Stimulated activated CD8-positive, alpha-beta memory T cell treated with anti-CD3 and anti-CD28 coated beads, Interleukin-15, amount 100 ng/mL, for 24 hours (primary cell): ENCODE measurements at places on chromosomes 11 and 22.
A peak's percentile ranks its signal among the peaks of the same experiment; 100 is the strongest.

GRCh38 chr22:26592421-26592891 lies 2.5 kb upstream of the TPST2 start:
- no peak for DNase-seq

DNA sequence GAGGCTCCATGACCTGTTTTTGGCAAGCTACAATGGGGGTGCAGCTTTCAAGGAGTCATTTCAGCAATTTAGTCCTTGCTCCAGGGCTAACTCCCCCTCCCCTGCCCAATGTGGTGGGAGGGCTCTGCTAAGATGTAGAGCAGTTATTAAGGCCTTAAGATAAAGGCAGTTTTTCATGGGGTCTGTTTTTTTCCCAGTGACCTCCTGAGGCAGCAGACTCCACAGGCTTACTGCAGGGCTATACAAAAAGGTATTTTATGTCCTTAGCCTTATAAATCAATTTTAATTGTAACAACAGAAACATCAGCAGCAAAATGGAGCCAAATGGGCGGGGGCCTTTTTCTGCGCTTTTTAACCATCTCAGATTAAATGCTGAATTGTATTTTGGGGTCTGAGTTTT lies 192.3 kb downstream of the KIRREL3 start:
- DNase-seq, result no peak

- no peak for DNase-seq
Observed at GRCh38 chr11:31397239-31397834, 27.7 kb downstream of the DNAJC24 start.

DNA sequence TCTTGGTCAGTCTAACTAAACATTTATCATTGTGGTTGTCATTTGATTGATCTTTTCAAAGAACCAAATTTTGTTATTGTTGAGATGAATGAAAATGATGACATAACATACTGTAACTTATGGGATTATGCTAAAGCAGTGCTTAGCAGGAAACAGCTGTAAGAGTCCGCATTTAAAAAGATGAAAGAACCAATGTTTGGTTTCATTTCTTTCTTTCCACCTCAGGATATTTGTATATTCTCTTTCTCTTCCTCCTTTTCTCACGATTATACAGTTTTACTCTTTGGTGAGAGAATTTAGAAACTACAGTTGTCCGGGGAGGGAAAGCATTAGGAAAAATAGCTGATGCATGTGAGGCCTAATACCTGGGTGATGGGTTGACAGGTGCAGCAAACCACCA lies 23.1 kb downstream of the PIH1D2 start:
- no peak for DNase-seq

- DNase-seq, result no peak
Observed at GRCh38 chr11:30333405-30333804, 10.5 kb downstream of the ARL14EP start.

DNA sequence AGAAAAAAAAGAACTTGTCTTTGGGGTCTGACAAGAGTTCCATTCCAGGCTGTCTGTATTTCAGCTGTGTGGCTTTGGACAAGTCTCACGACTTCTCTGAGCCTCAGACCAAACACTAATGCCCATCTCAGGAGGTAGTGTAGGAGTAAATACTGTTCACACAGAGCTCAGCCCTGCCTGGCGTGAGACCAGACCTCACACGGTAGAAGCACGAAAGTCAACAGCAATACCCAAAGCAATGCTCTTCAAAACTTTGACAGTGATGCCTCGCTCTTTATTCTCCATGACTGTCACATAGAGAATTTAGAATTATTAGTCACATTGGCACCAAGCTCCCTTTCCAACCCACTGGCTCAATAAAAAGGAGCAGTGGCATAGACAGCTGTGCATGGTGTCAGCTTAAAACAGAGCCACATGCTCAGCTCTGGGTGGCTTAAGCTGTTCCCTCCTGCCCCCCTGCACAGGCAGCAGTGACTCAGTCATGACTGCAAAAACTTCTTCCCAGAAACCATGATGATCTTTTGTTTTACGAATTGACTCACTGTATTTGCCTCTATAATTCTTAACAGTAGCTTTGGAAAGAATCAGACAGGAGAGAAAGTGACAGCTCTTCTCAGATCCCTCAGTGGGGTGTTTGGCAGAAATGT lies 74.0 kb upstream of the PHF21B start:
- DNase-seq, result no peak

- no peak for DNase-seq
Observed at GRCh38 chr11:128894685-128895084, 3.5 kb downstream of the KCNJ5 start.

- no peak for DNase-seq
Observed at GRCh38 chr11:37984991-37985390, 1387.0 kb upstream of the RAG2 start.

DNA sequence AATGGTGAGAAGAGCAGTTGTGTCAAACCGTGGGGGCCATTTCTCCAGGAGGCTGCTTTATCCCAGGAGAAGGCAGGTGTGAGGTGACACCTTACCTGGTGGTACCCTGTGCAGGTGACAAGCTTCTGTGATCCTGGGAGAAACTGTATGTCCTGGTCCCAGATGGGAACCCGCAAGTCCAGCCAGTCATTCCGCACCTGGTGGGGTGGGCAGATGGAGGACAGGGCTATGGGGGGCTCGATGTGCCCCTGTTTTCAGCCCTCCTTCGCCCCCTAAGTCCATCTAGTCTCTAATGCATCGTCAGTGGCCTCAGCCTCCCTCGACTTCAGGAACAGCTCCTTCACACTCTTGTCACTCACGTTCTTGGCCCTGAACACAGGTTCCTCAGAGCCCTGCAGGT lies 2.7 kb upstream of the TEX54 start:
- no peak for DNase-seq

- DNase-seq, result no peak
Observed at GRCh38 chr11:44628730-44629700, 63.6 kb downstream of the CD82 start.

GRCh38 chr22:29353286-29353685 lies 35.1 kb downstream of the AP1B1 start:
- DNase-seq, result no peak

DNA sequence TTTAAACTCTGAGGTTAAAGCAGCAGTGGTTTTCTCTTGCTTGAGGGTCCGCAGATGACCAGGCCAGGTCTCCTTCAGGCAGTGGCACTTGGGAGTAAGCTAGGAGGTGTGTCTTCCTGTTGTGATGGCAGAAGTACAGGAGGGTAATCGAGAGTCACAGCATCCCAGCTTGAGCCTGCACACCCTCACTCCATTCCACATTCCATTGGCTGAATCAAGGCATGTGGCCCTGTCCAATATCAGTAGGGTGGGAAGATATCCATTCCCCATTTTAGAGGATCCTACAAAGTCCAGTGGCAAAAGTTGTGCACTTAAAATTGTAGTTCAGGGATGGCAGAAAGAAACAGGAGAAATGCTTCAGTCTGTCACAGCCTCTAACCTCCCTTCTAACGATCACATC lies 23.3 kb downstream of the OSBP2 start:
- no peak for DNase-seq

DNA sequence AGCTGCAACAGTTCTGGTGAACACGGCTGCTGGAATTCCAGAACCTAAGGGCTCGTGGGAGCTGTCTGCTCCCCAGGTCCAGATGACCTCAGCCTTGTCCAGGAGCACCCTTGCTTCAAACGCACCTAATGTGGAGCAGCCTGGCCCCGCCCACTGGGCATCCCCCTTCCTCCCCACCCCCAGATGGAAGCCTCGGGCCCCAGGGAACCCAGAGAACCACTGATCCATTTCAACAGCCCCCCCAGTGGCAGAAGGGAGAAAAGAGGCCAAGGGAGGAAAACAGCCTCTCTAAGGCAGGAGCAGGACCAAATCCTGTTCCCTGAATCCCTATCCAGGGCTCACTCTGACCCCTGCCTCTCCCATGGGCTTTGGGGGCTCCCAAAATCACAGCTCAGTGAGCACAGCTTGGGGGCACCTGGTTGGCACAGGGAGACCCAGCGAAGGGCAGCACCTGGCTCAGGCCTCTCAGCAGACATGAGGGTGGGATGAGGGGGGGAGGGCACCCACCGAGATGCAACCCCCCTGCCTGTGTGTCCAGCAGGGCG lies 1.2 kb downstream of the CYTH4 start:
- no peak for DNase-seq

DNA sequence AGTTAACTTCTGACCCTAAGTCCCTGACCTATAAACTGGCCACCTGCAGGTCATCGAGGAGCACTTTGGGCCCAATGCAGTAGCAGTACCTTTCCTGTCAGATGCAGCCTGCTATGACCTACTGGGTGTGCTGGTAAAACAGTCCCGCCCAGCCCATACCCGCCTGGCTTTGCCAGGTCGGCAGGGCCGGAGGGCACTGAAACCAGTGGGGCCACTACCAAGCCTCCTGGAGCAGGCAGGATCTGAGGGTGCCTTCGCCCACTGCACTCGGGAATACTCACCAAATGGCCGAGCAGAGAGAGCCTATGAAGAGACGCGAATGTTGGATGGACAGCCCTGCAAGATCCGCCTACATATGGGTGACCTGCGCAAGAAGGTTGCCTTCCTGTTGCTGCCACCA lies 4.4 kb downstream of the C11orf42 start:
- DNase-seq, result no peak

- no peak for DNase-seq
Observed at GRCh38 chr22:48342016-48342415, 1485.7 kb downstream of the BRD1 start.

GRCh38 chr11:95078526-95078925 lies 11.1 kb upstream of the ENDOD1 start:
- no peak for DNase-seq

DNA sequence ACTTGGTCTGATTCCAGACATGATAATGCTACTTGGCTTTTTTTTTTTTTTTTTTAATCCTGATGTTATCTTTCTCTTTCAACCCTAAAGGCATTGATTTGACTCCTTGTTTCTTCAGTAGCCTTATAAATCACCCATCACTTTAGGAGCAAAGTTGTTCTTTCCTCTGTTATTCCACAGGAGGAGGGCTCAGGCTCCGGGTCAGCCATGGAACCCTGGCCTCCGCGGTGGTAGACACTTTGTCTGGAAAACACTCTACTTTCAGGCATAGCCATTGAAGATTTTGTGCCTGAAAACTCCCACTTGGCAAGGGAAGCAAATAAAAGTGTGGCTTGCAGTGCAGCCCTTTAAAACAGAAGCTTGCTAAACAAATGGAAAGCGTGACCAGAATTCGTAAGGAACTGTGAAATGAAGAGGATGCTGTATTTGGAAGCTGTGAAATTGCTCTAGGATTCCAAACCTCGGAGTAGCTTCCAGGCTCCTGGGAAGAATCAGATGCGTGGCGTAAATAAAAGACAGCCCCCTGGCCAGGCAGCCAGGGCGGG lies 44.9 kb downstream of the ARHGAP8 start:
- no peak for DNase-seq

DNA sequence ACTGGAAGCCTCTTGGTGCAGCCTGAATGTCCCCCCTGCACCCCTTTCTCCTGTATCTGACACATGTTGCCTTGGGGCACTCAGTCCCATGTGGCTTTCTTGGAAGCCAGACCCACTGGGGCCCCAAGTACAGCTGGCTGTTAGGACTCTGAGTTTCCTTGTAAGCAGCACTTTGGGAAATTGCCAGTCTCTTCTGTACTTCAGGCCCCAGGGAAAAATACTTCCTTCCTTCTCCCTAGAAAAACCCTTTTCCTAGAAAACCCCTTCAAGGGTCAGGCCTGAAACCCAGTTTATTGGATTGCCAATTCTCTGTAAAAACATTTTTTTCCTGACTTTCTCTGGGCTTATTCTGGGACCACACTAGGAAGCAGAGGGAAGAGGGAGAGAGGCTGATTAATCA lies 360.3 kb downstream of the TENM4 start:
- DNase-seq, result no peak

GRCh38 chr11:13440100-13440855 lies 22.7 kb downstream of the BTBD10 start:
- DNase-seq, result no peak

- no peak for DNase-seq
Observed at GRCh38 chr22:24170188-24170587, 11.1 kb upstream of the SUSD2 start.

GRCh38 chr11:100791103-100791502 lies 104.0 kb downstream of the ARHGAP42 start:
- DNase-seq, result no peak

GRCh38 chr11:1462698-1462975 lies 23.9 kb downstream of the MOB2 start:
- no peak for DNase-seq

DNA sequence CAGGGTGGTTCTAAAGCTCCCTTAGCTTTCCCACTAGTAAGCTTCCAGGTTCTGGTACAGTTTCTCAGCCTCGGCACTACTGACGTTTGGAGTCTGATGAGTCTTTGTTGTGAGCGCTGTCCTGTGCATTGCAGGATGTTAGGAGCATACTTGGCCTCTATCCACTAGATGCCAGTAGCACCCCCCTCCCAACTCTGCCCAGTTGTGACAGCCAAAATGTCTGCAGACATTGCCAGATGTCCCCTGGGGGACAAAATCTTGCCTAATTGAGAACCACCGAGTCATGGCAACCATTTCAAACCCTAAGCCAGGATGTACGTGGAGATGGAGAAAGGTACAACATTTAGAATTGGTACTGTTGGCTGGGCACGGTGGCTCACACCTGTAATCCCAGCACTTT lies 68.7 kb downstream of the PTPRJ start:
- no peak for DNase-seq

DNA sequence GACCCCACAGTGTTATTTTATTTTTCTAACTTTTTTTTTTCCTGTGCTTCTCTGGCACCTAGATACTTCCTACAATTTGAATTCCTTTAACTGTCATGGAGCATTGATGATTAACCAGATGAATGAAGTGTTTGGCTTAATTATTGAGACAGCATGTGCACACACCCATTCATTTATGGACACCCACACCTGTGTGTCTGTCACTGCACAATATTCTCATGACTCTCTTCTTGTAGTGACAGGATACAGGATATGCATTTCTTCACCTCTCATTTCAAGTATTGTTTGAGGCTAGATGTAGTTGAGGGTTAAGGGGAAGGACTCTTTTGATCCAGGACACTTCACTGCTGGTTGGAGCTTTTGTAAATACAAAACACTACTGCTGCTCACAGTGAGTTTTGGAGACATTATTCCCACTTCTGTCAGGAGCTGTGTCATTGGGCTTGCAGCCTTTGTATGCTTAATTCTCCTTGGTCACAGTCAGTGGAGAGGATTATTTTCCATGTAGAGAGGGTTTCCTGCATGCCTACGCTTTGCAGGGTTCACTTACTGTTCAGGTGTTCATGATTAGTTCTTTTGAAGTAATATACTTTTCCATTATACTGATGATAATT lies 33.5 kb downstream of the SPECC1L start:
- no peak for DNase-seq

- DNase-seq, result peak; percentile 16
Observed at GRCh38 chr11:102390667-102391465, 43.9 kb downstream of the BIRC2 start.

DNA sequence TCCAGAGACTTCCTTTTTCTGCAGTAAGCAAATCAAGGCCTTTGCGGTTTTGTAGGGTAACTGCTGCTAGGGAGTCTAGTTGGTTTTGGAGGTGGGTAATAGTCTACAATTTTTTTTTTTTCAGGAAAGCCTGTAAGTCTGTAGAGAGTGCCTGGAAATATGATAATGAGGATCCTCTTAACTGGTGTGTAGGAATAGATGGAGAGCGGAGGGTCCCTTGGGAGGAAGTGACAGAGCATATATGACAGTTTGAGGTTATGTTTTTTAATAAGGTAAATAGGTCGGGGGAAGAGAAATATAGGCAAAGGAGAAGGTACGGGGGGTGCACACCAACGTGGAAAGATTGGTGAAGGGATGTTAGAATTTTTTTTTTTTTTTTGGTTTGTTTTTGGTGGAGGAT lies 25.9 kb downstream of the ZNF195 start:
- DNase-seq, result no peak
